HepG2 (cell line): ENCODE measurements at places on chromosomes 3 and 15.

- H3K4me3 ChIP-seq = no peak overlapping the region
- H3K27me3 ChIP-seq = peaks cover 29% of the 10 kb centered on the region; the same call in 2 of the 3 replicates
- DNase-seq = no peak
- no peak overlapping the region for H3K27ac ChIP-seq
- no peaks in the 10 kb centered on the region for H3K4me1 ChIP-seq
Measured at GRCh38 chr15:71120428-71120944, 5.2 kb downstream of the THSD4 start.

GRCh38 chr15:68584756-68585573 lies 6.2 kb downstream of the CORO2B start:
- no peaks in the 10 kb centered on the region for H3K36me3 ChIP-seq
- no peak overlapping the region for H3K27ac ChIP-seq
- peaks cover 68% of the 10 kb centered on the region for H3K4me1 ChIP-seq
- no peak overlapping the region for H3K4me3 ChIP-seq
- peaks cover 35% of the 10 kb centered on the region; the same call in 2 of the 3 replicates for H3K27me3 ChIP-seq

DNA sequence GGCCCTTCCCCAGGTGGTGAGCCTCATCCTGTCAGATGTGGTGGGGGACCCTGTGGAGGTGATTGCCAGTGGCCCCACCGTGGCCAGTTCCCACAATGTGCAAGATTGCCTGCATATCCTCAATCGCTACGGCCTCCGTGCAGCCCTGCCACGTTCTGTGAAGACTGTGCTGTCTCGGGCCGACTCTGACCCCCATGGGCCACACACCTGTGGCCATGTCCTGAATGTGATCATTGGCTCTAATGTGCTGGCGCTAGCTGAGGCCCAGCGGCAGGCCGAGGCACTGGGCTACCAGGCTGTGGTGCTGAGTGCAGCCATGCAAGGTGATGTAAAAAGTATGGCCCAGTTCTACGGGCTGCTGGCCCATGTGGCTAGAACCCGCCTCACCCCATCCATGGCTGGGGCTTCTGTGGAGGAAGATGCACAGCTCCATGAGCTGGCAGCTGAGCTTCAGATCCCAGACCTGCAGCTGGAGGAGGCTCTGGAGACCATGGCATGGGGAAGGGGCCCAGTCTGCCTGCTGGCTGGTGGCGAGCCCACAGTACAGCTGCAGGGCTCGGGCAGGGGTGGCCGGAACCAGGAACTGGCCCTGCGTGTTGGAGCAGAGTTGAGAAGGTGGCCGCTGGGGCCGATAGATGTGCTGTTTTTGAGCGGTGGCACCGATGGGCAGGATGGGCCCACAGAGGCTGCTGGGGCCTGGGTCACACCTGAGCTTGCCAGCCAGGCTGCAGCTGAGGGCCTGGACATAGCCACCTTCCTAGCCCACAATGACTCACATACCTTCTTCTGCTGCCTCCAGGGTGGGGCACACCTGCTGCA lies 4.8 kb downstream of the GLYCTK start:
- no peak overlapping the region for H3K27ac ChIP-seq
- DNase-seq = no peak
- no peak overlapping the region for H3K4me3 ChIP-seq

DNA sequence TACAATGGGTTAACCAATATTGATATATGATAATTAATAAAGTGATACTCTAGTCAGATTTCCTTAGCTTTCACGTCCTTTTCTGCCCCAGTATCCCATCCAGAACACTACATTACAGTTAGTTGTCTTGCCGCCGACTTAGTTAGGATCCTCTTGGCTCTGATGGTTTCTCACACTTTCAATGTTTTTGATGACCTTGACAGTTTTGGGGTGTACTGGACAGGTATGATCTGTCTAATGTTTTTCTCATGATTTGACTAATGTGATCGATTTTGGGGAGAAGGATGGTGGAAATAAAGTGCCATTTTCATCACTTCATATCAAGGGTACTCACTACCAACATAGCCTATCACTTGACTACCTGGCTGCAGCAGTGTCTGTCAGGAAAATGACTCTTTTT lies 245.0 kb upstream of the TMC3 start:
- H3K36me3 ChIP-seq = no peaks in the 10 kb centered on the region
- H3K4me3 ChIP-seq = no peak overlapping the region
- no peak overlapping the region for H3K27ac ChIP-seq
- no peaks in the 10 kb centered on the region for H3K4me1 ChIP-seq

GRCh38 chr3:22318325-22318724 lies 567.3 kb upstream of the ZNF385D start:
- H3K36me3 ChIP-seq = no peaks in the 10 kb centered on the region
- no peaks in the 10 kb centered on the region for H3K27me3 ChIP-seq
- H3K27ac ChIP-seq = no peak overlapping the region
- no peak for DNase-seq
- no peaks in the 10 kb centered on the region for H3K4me1 ChIP-seq

DNA sequence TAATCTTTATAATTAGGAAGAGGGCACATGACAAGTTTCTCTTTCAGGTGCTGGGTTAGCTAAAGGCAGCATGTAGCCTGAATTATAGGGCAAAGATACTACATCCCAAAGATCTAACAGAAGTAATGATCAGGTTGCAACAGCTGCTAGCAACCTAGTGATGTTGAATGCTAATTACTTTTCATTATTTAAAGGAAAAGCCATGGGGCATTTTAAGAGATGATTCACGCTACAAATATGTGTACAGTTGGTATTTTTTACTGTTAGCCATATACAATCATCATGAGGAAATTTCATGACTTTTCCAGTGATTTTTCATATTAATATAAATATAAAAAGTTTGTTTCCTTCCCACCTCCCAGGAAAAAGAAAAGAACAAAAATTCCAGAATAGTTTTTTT lies 43.0 kb downstream of the NEK10 start:
- H3K27me3 ChIP-seq = no peaks in the 10 kb centered on the region
- no peak overlapping the region for H3K4me3 ChIP-seq
- H3K4me1 ChIP-seq = peaks cover 18% of the 10 kb centered on the region
- no peaks in the 10 kb centered on the region; the same call in 1 of the 3 replicates for H3K36me3 ChIP-seq

DNA sequence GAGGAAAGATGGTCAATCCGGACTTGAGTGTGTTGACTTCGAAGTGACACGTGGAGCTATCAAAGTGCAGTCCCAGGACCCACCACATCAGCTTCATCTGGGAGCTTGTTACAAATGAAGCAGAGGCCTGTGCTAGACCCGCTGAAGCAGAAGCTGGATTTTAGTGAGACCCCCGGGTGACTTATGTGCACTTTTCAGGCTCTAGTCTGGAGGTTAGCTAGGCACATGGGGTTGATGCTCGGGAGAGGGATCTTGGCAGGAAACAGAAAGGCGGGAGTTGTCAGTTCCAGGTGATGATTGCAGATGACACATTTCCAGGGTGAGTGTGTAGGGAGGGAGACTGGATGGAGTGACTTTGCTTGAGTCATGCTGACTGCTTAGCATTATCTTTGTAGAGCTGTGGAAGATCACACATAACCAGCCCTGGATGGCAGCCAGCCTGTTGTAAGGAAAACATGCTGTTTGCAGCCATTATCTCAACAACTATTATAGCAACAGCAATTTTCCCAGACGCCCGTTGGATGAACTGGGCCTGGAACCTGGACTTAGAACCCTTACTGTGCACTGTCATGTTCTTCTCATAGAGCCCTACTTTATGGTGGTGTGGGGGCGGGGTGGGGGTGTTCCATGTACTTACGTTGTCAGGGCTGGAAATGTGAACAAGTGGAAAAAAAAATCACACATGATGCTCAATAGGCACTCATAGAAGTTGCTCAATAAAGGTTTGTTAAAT lies 122.4 kb downstream of the THSD4 start:
- no peaks in the 10 kb centered on the region for H3K27me3 ChIP-seq
- H3K36me3 ChIP-seq = no peaks in the 10 kb centered on the region
- H3K27ac ChIP-seq = no peak overlapping the region

DNA sequence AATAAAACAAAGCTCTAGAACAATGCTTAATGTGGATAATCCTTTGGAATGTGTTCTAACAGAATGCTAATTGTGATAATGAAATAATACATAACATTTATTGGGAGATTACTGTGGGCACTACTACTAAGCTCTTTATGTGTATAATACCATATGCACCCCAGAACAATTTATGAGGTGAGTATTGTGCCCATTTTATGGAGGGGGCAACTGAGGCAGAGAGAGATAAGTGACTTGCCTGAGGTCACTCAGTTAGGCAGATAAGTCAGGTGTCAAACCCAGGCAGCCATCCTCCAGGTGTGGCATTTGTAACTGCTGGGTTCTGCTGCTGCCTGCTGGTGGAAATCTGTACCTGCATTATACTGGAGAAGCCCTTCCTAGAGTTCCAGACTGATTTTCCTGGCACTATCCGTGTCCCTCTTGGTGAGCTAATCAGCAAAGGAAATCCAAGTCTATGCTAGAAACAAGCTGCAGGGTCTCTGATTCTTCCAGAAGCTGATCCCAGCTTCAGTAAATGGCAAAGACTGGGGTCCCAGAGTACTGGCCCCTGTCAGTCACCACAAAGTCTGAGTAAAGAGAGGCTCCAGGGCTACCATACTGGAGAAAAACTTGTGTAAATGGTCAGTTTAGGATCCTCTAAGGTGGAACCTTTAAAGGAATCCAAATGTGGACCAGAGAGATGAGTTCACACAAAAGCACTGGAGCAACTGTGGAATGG lies 22.6 kb upstream of the RBP1 start:
- DNase-seq = peak; percentile 47
- no peaks in the 10 kb centered on the region for H3K36me3 ChIP-seq
- no peak overlapping the region for H3K27ac ChIP-seq
- no peak overlapping the region for H3K4me3 ChIP-seq
- H3K27me3 ChIP-seq = no peaks in the 10 kb centered on the region

DNA sequence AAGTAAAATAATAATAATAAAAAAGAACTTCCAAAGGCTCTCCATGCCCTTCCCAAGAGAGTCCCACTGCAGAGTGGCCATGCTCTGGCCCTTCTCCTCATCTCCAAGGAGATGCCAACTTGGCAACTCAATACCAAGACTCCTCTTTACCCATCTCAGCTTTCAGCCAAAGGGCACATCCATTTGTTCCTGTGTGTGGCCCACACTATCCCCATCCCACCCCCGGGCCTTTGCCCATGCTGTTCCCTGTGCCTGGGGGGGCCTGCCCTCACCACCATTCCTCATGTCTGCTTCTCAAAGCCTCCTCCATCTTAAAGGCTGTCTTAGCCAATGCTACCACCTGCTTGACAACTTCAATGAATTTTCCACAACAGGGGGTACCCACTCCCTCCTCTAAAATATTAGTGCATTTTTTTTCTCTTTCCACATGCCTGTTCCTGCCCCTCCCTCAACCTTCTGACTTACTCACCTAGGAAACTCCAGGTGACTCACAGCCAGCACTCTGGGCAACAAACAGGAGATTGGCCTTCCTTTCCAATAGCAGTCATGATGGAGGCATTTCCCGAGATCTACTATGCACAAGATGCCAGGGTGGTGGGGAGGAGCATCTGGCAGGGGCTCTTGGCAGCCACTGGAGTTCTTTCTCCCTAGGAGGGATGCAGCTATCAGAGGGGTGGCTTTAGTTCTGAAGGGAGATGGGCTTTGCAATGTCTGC lies 109.4 kb upstream of the SMAD3 start:
- H3K4me1 ChIP-seq = peaks cover 12% of the 10 kb centered on the region
- H3K27me3 ChIP-seq = peaks cover 8% of the 10 kb centered on the region; the same call in 1 of the 3 replicates
- H3K27ac ChIP-seq = no peak overlapping the region
- no peaks in the 10 kb centered on the region for H3K36me3 ChIP-seq
- no peak overlapping the region for H3K4me3 ChIP-seq

- H3K36me3 ChIP-seq = no peaks in the 10 kb centered on the region
- no peak overlapping the region for H3K27ac ChIP-seq
- no peaks in the 10 kb centered on the region for H3K4me1 ChIP-seq
Measured at GRCh38 chr3:134667956-134668355, 17.1 kb upstream of the KY start.

- DNase-seq = no peak
- H3K4me1 ChIP-seq = no peaks in the 10 kb centered on the region
- no peaks in the 10 kb centered on the region for H3K27me3 ChIP-seq
- no peak overlapping the region for H3K27ac ChIP-seq
Measured at GRCh38 chr3:88641033-88641604, 466.3 kb upstream of the EPHA3 start.

DNA sequence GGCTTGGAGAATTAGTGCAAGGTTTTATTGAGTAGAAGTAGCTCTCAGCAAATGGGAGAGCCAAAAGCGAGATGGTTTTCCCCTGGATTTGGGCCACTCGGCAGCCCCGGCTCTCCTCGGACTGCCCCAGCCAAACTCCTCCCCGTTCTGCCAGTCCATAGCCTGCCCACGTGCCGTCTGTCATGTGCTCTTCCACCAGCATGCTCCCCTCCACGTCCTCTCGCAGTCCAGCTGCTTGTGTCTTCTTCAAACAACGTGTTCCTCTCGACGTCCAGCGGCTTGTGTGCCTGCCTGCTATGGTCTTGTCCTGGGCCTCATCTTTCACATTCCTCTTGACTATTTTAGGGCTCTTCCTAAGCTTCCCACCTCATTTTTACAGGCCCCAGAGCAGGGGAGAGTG lies 16.7 kb upstream of the SECISBP2L start:
- no peak overlapping the region for H3K27ac ChIP-seq
- no peak for DNase-seq
- H3K27me3 ChIP-seq = peaks cover 5% of the 10 kb centered on the region; the same call in 1 of the 3 replicates
- H3K36me3 ChIP-seq = no peaks in the 10 kb centered on the region
- no peak overlapping the region for H3K4me3 ChIP-seq
- peaks cover 22% of the 10 kb centered on the region for H3K4me1 ChIP-seq

GRCh38 chr3:130990282-130990681 lies 36.3 kb downstream of the ASTE1 start:
- H3K4me1 ChIP-seq = no peaks in the 10 kb centered on the region
- H3K27me3 ChIP-seq = no peaks in the 10 kb centered on the region
- no peak overlapping the region for H3K27ac ChIP-seq

GRCh38 chr3:160400030-160400701 lies 716 bp downstream of the SMC4 start:
- peaks cover 35% of the 10 kb centered on the region for H3K4me1 ChIP-seq
- DNase-seq = peak; percentile 13
- H3K4me3 ChIP-seq = peak overlapping the region; percentile 94
- H3K36me3 ChIP-seq = no peaks in the 10 kb centered on the region; the same call in 2 of the 3 replicates

DNA sequence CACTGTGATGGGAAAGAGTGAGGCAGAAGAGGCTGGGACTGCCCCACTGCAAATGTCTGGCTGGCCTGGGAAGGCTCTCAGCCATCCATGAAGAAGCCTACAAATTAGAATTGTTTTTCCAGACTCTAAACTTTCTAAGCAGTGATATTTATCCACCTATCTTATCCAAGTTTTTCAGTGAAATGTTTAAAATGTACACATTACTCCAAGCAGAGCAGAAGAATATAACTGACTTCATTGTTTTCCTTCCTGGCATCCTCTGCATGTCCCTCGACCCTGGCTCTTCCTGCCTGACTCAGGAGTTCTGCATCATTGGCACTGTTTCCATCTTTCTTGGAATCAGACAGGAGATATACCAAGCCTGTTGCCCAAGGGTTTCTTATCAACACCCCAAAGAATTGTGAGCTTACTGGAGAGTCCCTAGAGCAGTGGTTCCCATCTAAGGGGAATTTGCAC lies 401.5 kb upstream of the PROK2 start:
- peaks cover 21% of the 10 kb centered on the region for H3K4me1 ChIP-seq
- H3K4me3 ChIP-seq = no peak overlapping the region
- no peak overlapping the region for H3K27ac ChIP-seq
- no peaks in the 10 kb centered on the region for H3K27me3 ChIP-seq
- DNase-seq = no peak
